Mesendoderm (in vitro differentiated cells): ENCODE measurements at places on chromosomes 7 and 10.
A peak's percentile ranks its signal among the peaks of the same experiment; 100 is the strongest.

- DNase-seq: no peak
Measured at GRCh38 chr7:156034397-156034796, 222.1 kb upstream of the SHH start.

DNA sequence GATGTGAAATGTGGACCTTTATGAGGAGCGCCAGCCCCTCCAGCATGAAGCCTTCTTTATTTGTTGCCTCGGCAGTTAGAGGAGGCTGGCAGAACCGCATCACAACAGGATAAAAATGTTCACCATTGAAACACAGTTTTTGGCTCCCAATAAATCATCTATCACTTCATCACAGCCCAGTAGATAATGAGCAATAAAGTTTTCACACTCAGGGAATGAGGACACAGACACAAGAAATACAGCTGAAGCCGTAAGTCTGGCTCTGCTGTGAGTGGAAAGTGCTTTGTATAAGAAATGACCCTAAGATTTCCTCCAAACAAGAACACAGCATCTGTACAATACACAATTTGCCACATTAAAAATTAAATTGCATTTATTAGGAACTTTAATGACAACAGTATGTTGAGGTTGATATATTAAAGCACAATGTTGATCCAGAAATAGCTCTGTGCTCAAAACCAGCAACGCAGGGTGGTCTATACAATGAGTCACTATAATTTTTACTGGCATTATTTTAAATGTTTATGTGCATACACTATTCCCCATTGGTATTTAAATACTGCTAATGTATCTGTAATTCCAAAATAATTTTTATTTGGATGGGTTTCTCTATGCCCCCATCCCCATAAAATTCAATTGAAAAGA is 301.8 kb upstream of the MGMT start:
- no peak for DNase-seq

GRCh38 chr7:39547336-39547735 is 18.9 kb upstream of the YAE1 start:
- no peak for DNase-seq

DNA sequence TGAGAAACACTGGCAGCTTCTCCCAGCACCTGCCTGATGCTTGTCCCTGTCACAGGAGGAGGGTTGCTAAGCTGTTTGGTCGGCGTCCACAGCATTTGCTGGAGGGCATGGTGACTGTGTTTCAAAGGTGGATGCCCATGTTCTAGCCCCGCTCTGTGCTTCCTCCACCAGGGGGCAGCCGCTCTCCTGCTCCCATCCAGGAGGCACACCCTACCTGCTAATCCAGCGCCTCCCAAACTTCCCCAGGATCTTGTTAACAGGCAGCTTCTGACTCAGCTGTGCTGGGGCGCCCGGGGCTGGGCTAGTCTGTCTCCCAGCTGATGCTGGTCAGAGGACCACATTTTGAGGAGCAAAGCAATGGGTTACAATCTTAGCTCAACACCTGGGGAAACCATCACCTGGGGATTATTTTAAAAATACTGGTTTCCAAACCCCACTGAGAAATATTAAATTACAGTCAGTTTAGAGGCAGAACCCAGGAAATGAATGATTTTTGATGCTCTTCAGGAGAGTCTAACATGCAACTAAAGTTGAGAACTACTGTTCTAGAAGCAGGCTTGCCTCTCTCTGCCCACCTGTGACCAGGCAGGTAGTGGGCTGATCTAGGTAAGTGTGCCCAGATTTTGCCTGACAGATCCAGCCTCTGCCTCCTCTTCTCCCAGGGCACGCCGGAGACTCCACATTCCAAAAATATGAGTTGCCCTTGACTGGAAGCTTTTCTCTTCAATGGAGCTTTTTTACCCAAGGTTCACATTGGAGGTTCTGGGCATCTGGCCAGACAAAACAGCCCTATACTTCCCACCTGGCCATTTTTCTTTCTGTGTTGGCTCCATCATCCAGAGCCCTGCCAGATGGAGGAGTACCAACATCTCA is 92.7 kb upstream of the GPR26 start:
- DNase-seq: peak; percentile 91

- no peak for DNase-seq
Measured at GRCh38 chr7:36497775-36498174, 108.1 kb downstream of the ANLN start.

- no peak for DNase-seq
Measured at GRCh38 chr7:108711611-108712010, 141.9 kb downstream of the DNAJB9 start.

DNA sequence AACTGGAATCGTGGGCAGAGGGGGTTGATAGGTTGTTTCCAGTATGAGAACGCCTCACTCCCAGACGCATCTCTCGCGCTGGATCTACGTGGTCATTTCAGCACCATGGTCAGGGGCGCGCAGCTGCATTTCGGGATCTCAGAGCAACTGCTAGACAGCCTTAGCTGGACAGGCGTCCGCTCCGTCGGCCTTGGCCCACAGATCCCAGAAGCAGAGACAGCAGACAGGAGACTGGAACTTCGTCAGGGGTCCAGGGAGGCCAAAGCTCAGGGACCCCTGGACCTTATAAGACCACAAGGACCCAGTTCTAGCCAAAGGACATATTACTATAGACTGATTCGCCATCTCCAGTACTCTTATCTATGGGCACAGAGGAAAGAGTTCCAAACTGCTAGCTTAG is 5.3 kb downstream of the NEUROG3 start:
- DNase-seq: peak; percentile 71

- DNase-seq: no peak
Measured at GRCh38 chr7:22403344-22403743, 46.4 kb upstream of the RAPGEF5 start.

- DNase-seq: peak; percentile 97
Measured at GRCh38 chr10:28676326-28676967, 874 bp upstream of the BAMBI start.

- DNase-seq: no peak
Measured at GRCh38 chr7:114225784-114226183, 188.8 kb upstream of the FOXP2 start.

DNA sequence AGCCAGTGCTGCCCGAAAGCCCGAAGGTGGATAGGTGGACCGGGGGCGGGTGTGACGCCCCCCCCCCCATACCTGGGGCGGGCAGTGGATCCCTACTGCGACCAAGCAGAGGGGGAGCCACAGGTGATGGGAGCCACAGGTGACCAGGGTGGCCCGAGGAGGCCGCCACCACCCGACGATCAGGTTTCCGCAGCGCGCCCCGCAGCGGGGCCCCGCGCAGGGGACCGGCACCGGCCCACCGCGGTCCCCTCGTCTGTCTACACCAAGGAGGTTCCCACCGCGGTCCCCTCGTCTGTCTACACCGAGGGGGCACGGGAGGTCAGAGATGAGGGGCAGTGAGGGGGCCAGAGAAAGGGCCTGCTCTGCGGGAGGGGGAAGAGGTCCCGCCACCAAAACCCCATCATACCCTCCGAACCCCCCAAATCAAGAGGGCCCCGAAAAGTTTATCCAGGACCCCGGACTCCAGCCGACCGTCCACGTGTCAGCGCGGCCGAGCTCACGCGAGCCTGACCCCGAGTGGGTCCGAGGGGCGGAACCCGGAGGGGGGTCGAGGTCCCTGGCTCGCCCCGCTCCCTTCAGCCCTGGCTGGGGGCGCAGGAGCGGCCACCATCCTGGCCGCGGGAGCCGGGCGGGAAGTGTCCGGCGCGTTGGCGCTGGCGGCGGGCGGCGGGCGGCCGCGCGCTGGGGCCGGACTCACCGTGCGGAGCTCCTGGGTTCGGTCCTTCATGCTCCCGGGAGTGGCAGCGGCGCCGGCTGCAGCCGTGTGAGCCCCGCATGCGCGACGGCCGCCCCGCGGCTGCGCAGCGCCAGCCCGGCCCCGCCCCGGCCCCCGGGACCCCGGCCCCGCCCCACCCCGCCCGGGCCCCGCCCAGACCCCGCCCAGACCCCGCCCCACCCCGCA is at the start of gene STX1A:
STX1A (minus strand) TSS at position 765 of the 901 bp plus-strand sequence; CDS start at position 727, 38 bp downstream.
- peak; percentile 55 for DNase-seq

- DNase-seq: no peak
Measured at GRCh38 chr10:131871673-131872005, 29.2 kb upstream of the PPP2R2D start.

GRCh38 chr10:77825965-77826364 is 100.6 kb downstream of the DLG5 start:
- peak; percentile 78 for DNase-seq
